ENCODE measurements at places on chromosomes 2 and 18.

- DNase-seq, result no peak
Measured at GRCh38 chr2:97734061-97735051, 21.0 kb downstream of the ZAP70 start.

- peak; percentile 52 for DNase-seq
Measured at GRCh38 chr2:133886735-133887675, 318.7 kb upstream of the NCKAP5 start.

GRCh38 chr2:65374575-65374974 is 57.8 kb downstream of the SPRED2 start:
- DNase-seq, result no peak

- DNase-seq, result no peak
Measured at GRCh38 chr2:158602027-158602426, 145.3 kb downstream of the PKP4 start.

DNA sequence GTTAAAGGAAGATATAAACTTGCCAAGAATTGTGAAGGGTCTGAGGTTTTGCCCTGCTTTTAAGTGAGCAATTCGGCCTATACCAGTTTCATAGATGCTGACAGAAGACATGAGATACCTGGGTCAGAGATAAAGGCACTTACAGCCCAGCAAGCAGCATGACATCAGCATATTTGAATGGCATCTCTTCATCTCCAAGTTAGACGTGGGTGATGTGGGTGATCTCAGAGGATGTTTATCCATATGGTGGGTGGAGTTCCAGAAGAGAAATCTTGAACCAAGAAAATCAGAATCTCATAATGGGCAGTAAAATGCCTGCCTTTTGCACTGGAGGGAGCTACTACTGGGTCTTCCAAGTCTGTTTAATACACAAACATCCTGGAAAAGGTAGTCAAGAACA is 44.7 kb downstream of the GYPC start:
- no peak for DNase-seq

- no peak for DNase-seq
Measured at GRCh38 chr18:22334567-22334966, 83.1 kb downstream of the CTAGE1 start.

- DNase-seq, result no peak
Measured at GRCh38 chr2:182191061-182191460, 205.4 kb downstream of the PPP1R1C start.

GRCh38 chr18:22342625-22343024 is 75.1 kb downstream of the CTAGE1 start:
- DNase-seq, result no peak

DNA sequence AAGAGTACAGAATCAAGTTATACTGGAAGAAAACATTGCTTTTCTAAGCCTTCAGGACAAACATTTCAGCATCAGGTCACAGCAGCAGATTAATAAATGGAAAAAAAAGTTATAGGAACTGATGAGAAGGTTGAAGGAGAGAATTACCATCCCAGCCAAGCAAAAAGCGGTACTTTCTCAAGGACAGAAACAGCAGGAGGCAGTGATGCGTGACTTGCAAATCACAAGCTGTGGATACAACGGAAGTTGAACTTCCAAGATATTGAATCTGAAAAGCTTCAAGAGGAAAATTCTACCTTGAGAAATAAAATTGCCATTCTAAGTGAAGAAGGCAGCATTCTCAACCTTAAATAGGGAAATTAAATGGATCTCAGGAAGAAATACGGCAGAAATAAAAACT is 18.5 kb upstream of the SERPINB12 start:
- no peak for DNase-seq

DNA sequence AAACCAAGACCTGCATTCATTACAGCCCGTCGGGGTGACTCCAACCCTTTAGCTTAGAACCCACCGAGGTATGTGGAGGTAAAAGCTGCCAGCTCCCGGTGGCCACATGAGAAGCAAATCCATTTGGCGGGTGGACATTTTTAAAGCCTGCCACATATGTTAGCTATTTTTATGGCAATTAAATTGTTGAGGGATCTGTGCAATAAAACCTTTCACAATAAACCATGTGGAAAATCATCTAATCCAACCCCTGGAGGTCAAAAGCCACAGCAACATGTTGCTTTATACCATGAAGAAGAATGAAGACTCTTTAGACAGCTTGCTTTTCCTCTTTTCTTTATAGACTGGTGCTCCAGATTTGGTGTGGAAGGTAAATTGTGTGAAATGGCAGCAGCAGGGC is 176.3 kb downstream of the AGPS start:
- no peak for DNase-seq

- no peak for DNase-seq
Measured at GRCh38 chr2:18961991-18962421, 372.6 kb upstream of the NT5C1B start.

DNA sequence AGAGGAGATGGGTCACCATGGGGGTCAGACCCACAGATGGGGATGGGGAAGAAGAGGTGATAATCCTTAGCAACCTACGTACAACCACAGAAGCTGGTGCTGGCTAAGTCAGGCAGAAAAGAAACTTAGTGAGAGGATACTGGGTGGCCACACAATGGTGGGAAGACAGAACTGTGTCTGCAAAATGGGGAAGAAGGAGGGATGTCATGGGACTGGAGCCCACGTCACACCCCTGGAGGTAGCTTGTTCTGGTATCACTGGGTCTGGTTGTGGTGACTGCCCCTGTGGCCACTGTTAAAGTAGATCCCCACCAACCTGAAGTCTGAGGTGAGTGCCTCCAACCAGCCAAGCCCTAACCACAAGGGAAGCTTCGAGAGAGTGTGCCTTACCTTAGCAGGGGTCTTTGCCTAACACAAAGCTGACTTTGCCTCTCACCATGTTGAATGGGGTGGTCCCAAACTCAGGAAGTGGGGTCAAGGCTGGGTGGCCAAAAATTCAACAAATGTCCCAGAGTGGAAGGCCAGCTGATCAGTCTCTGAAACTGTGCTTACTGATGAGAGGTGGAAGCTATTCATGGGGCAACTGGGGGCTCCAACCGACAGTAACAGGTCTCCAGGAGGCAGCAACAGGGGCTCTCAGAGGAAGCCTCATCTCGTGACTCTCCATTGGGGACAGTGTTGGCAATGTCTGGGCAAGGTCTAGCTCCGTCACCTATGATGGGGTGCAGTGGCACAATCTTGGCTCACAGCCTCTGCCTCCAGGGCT is 64.8 kb upstream of the SLC1A4 start:
- DNase-seq, result no peak

GRCh38 chr2:109335631-109336176 is 206.7 kb downstream of the SH3RF3 start:
- DNase-seq, result peak; percentile 70

DNA sequence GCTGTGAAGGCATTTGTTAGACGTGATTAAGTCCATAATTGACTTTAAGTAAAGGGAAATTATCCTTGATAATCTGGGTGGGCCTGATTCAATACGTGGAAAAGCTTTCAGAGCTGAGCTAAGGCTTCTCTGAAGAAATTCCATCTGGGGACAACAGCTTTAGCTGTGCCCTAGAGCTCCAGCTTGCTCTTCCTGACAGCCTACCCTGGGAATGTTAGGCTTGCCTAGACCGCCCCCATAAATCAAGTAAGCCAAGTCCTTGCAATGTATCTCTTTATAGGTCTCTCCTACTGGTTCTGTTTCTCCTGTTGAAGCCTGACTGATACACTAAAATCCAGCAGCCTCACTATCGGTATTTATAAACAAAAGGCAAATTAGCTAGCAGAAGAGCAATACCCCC is 160.0 kb downstream of the STK39 start:
- no peak for DNase-seq

DNA sequence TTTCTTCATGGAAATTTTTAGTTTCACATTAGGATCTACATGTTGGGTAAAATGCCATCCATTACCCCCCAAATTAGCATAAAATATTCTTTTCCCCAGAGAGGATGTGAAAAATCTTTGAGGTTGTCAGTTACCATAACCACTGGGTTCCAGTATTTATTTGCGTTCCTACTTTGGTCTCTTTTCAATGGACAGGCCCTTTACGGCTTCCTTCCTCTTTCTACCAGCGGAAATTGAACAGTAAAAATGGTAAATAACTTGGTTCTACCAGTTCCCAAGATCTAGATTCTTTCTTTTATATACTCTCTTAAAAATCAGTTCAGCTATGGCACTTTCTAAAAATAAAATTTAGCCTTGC is 169.2 kb upstream of the APCDD1 start:
- no peak for DNase-seq

- no peak for DNase-seq
Measured at GRCh38 chr2:63737081-63737751, 104.5 kb upstream of the UGP2 start.

DNA sequence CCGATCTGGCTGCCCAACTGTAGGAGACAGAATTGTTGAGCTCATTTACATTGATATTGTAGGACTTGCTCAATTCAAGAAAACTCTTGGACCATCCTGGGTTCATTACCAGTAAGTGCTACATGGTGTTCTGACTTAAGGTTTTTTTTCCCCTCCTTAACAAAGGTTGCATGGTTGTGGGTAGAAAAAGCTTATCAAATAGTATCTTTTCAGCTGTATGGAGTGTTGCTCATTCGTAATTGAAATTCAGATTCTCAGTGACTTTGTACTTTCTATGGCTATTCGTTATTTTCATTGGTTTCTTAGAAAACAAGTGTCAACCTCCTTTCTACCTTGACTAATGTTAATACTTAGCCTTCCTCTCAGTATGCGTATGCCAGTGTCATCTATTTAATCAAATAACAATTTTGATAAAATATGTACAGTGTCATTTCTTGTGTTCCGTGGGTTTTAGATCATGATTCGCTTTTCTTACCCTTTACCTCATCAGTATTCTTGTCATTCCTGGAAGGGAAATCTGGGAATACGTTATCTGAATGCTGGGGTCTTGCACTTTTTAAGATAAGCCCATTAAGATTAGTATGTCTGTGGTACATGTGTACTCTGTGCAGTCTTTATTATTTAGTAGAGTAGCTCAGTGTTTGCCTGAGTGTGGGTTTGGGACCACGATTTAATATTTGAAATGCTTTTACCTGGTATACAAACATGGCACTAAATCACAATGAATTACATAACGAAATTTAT is 91.3 kb downstream of the MGAT5 start:
- no peak for DNase-seq

- DNase-seq, result no peak
Measured at GRCh38 chr2:203532957-203533658, 2.0 kb downstream of the RAPH1 start.

DNA sequence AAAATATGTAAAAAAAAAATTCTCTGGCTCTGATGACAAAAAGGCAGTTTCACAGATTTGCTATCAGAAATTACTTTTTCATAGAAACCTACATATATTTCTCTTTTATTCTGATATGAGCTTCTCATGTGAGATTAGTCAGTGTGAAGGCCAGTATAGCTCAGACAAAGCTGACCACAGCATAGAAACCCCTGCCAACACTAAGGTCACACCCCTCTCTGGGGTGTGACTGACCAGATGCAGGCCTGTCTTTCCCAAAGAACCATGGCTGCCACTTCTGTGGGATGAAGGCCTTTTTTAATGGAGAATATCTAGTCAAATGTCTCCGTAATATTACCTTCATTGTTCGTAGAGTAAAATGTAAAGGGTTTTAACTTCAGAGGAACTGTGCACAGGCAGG is 330.3 kb upstream of the KCNJ3 start:
- DNase-seq, result no peak

DNA sequence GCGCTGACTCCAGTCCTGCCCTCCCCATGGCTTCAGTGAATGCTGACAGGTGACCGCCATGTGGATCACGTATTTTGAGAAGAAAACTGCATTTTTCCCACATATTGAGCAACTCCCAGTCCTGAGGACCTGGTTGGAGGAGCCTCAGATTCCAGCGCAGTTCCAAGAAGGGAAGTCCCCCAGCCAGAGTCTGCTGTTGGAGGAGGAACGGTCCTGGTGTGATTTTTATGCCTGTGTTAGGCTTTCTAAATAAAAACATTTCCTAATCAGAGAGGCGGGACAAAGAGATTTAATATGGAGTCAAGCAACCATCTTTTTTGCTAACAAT is 32.3 kb upstream of the COL6A3 start:
- no peak for DNase-seq

GRCh38 chr2:217707131-217707611 is 295.6 kb downstream of the TNS1 start:
- DNase-seq, result no peak

DNA sequence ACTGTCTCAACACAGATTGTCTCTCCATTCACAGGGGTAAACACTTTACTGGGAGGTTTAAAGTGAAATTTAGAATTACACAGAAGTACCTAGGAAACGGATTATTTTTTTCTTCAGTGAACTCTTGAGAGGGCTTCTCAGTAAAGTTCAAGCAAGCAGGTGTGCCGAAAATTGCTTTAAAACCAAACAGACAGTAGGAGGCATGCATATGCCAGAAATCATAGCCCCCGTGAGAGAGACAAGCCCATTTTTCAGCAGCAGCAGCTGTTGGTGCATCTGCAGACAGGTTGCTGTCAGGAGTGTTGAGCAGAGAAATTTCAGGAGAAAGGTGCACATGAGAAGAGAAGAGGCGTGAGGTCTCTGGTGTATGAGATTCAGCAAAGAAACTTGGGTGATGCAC is 2115.5 kb upstream of the CELF4 start:
- DNase-seq, result no peak

GRCh38 chr18:57175532-57175931 is 28.6 kb downstream of the BOD1L2 start:
- DNase-seq, result no peak

GRCh38 chr2:46615986-46616485 is 136.7 kb downstream of the TMEM247 start:
- DNase-seq, result peak; percentile 14

- no peak for DNase-seq
Measured at GRCh38 chr2:129580001-129580400, 399.5 kb upstream of the RAB6C start.

- peak; percentile 50 for DNase-seq
Measured at GRCh38 chr2:45554742-45555140, 56.3 kb downstream of the SRBD1 start.

DNA sequence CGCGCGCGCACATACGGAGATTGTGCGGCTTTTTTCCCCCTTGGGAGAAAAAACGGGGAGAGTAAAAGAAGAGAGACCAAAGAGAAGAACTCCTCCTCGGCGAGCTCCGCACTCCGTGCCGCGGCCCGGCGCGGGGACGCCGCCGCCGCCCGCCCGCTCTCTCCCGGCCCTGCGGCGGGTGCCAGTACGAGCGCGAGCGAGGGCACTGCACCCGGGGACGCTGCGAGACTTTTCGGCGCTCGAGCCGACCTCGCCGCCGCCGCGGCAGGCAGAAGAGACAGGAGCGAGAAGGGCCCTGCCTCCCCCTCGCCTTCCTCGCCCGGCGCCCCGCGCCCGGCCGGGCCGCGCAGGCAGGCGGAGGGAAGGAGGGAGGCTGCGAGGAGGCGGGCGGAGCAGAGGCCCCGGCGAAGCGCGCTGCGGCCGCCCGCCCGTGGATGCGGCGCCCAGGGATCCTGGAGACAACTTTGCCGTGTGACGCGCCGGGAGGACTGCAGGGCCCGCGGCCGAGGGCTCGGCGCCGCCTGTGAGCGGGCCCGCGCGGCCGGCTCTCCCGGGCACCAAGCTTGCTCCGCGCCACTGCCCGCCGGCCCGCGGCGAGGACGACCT is 857 bp upstream of the INHBB start:
- DNase-seq, result peak; percentile 40

DNA sequence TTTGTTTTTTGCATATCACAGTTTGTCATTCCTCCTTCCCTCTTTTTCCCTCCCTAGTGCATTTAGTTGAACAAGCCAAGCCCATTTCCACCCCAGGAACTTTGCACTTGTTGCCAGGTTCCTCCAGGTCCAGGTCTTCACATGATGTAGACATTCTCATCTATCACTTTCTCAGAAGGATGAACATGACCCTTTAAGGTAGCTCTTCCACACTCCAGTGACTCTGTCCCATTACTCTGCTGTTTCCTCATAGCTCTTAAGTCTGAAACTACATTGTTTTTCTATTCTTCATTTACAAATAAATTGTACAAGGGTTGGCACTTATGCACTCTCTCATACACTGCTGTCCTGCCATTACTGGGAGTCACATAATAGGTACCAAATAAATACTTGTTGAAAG is 6.1 kb downstream of the KYNU start:
- no peak for DNase-seq

Data from activated CD4-positive, alpha-beta T cell treated with anti-CD3 and anti-CD28 coated beads, Interleukin-10, Interleukin-2, amounts not matched to agents 100 ng/mL and 50 ng/mL, durations not matched to agents 16 hours and 8 hours (primary cell).